ENCODE measurements at places on chromosomes 16 and 17.

- DNase-seq = no peak
Measured at GRCh38 chr17:38403491-38403890, 24.8 kb upstream of the ARHGAP23 start.

DNA sequence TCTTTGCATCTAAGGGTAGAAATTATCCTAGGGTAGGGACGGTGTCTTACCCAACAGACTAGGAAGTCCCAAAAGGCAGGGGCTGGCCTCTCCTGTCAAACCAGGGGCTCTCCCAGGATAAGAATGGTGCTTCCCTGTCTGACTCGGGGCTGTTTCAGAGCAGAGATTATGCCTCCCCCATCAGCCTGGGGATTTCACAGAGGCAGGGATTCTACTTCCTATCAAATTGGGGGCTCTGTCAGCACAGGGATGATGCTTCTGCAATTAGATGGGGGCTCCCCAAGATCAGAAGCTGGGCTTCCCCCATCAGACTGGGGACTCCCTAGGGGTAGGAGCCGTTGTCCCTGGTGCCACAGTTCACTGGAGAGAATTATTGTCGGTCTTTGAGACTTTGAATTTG lies 2.3 kb downstream of the NXPH3 start:
- no peak for DNase-seq

- no peak for DNase-seq
Measured at GRCh38 chr17:41678907-41679739, 9.6 kb upstream of the EIF1 start.

- no peak for DNase-seq
Measured at GRCh38 chr16:29012913-29013553, 28.2 kb downstream of the LAT start.

DNA sequence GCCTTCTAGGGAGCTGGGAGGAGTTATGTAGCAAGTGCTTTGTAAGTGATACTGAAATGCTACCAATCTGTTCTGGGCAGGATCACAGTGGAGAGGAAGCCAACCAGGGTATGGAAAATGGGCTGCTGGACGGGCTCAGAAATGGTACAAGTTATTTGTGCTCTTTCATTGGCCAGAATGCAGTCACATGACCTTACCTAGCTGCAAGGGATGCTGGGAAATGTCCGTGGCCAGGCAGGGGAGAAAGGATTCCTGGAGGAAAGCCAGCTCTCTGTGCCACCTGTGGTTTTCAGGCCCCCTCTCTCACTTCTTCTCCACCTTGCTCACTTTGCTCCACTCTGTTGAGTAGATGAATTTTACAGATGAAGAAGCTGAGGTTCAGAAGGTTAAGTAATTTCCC lies 4.8 kb downstream of the EEF2K start:
- no peak for DNase-seq

DNA sequence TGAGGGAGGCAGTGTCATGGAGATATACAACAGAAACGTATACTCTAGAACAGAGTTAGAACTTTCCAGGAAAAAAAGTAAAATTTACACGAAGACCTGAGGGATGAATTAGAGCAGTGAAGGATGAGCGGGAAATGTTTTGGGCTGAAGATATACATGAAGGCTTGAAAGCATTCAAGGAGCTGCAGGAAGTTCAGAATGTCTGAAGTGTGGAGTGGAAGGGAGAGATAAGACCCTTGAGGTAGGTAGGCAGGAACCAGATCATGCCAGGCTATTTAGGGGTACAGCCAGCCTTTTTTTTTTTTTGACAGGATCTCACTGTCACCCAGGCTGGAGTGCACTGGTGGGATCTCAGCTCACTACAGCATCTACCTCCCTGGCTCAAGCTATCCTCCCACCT lies 3.2 kb upstream of the NLK start:
- no peak for DNase-seq

DNA sequence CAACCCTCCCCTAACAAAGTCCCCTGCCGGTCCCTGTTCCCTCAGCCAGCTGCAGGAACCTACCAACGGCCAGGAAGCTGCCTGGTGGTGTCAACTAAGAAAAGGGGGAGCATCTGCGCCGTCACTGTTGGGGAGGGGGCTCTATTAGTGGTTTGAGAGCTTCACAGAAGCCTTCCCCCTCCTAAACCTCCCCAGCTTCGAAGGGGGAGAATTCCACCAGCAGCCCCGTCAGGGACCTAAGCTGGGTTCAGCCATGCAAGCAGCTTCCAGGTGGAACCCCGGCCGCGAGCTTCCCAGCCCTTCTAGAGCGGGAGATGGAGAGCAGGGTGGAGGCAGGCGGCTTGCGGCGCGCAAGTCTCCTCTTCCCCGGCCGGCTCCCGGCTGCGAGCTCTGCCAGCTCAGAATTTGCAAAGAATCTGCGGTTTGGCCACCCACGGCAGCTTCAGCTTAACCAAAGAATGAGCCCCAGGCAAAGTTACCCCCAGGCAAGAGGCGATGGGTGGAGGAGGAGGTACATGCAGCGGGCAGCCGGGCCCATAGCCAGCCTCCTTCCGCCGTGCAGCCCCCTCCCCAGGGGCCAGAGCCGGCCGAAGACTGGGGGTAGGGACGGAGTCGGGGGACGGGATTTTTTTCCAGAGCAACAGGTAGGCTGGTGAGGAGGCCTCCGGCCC lies 33.7 kb downstream of the DDX19A start:
- peak; percentile 71 for DNase-seq

GRCh38 chr17:37741341-37742115 lies 3.3 kb downstream of the HNF1B start:
- DNase-seq = no peak

GRCh38 chr17:19978209-19978802 lies 678 bp upstream of the AKAP10 start:
- DNase-seq = no peak

- DNase-seq = no peak
Measured at GRCh38 chr17:61416540-61417363, 17.1 kb downstream of the TBX2 start.

DNA sequence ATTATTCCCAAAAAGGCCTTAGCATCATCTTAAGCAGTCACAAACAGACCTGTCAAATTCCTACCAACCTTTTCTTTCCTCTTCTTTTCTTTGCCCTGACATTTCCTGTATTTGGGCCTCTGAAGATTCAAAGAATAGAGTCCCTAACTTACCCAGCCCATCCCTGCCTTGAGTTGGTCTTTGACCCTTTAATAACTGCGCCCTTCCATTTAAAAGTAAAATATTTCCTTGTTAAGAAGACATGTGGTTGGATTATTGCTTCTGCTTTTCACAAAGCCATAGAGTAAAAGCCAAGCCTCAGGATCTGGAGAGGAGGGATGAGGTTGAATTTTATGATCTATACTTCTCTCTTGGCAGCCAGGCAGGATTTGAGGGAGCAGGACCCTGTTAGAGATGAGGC lies 13.2 kb upstream of the CCL23 start:
- no peak for DNase-seq

GRCh38 chr17:74085434-74085833 lies 118.0 kb upstream of the RPL38 start:
- DNase-seq = no peak

DNA sequence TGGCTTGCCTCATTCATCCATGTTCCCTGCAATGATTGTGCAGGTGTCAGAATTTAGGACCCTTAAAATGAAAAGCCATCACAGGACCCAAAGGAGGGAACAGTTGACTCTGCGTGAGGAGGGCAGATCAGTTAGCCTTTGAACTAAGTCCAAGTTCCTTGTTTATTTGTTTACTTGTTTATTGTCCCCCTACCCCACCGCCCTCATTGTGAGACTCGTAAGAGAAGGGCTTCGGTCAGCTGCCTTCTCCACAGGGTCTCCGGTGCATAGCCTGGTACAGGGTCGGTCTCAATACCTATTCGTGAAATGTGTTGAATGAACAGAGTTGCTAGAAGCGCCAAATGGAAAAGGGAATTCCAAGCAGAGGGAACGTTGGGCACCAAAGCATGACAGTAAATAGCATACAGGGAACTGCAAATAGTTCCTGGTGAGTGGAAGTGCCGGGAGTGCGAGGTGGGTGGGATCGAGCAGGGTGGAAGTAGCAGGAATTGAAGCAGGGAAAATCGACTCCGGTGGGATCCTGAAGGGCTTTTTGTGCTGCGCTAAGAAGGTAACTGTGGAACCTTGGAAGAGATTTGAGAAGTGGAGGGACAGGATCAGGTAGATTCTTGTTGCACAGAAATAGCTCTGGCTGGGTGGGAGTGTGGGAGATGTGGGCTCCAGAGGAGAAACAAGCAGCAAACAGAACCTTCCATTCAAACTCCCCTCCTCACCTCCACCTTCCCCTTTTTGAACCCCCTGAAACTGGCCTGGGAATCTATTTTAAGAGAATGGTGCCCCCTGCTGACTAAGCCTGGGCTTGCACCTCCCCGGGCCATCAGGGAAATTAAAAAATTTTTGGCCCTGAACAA lies 12.7 kb downstream of the SLC35B1 start:
- DNase-seq = no peak

- DNase-seq = peak; percentile 56
Measured at GRCh38 chr17:77475016-77475976, 334.5 kb downstream of the SEC14L1 start.

GRCh38 chr16:31427441-31428278 lies 500 bp downstream of the COX6A2 start:
- no peak for DNase-seq

DNA sequence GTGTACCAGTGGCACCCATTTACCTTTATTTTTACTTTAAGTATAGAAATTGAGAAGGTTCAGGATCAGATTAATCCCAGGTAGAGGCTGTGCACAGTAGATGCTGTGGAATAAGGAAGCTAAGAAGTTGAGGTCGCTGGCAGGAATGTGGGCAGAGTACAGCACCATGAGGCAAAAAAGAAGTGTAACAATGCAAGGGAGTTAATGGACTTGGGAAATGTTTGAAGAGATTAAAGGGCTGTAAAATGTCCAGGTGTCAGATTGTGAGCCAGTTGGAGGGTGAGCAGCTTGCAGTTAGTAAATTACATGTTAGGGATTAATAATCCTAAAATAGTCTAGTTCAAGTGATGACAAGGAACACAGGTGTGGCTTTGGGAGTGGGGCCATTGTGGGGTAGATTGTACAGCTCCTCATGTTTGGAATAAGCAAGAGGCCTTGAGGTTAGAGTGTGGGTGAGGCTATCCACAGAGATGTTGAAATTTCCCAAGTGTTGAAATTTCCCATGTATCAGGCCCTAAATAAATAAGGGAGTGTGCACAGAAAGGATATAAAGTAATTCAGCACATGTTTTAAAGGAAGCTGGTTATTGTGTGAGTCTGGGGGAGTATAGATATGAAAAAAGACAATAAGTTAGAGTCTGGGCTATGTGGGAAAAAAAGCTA lies 21.5 kb downstream of the TAT start:
- DNase-seq = no peak

- DNase-seq = no peak
Measured at GRCh38 chr16:26644912-26645543, 421.7 kb upstream of the C16orf82 start.

GRCh38 chr17:77370586-77370985 lies 229.8 kb downstream of the SEC14L1 start:
- DNase-seq = no peak

DNA sequence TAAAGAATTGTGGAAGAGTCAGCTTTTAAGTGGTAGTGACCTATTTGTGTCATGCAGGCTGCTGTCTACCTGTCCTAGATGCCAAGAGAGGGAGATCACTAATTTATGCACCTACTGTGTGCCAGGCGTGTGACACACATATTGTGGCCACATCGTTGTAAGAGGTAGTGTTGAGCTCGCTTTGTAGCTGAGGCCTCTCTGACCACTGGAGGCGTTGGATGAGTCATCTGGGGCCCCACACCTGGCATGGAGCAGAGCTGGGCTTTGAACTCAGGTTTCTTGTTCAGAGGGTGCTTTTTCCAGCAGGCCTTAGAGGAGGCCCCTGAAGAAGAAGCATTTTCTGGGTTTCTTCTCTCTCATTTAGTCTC lies 52.3 kb upstream of the LGALS9 start:
- no peak for DNase-seq

DNA sequence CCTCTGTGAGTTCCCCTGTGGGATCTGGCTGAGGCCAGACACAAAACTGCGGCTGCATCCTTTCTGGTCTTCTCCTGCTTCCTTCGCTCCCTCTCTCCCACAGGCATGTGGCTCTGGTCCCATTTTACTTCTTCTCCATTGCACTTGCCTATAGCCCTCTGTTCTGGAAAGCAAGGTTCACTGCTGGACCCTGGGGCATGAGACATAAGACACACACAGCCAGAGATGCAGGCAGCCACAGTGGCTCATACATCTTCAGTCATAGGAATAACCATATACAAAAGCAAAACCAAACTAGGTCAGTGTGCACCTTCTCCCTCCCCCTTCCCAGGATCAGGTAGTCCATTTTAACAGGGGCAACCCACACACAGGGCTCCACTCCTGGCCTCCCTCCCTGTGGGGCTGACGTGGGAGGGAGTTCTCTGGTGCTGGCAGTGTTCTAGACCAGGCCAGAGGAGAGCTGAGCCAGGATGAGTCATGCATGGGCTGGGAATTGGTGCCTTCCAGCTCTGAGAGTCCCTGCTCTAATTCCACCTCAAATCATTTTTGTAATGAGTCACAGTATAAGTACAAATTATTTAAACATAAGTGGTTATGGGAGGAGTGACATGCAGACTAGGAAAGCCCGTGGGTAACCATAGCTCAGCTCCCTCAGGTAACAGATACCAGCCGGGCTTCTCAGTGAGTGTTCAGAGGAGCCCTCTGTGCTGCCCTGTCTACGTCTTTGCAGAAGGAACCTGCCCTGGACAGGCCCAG lies 58.0 kb downstream of the ASIC2 start:
- DNase-seq = peak; percentile 25

- no peak for DNase-seq
Measured at GRCh38 chr17:9643611-9644010, 1.7 kb upstream of the USP43 start.

- no peak for DNase-seq
Measured at GRCh38 chr17:80995131-80995530, 3.5 kb downstream of the CHMP6 start.

- no peak for DNase-seq
Measured at GRCh38 chr17:76682296-76682695, 28.5 kb downstream of the MXRA7 start.

DNA sequence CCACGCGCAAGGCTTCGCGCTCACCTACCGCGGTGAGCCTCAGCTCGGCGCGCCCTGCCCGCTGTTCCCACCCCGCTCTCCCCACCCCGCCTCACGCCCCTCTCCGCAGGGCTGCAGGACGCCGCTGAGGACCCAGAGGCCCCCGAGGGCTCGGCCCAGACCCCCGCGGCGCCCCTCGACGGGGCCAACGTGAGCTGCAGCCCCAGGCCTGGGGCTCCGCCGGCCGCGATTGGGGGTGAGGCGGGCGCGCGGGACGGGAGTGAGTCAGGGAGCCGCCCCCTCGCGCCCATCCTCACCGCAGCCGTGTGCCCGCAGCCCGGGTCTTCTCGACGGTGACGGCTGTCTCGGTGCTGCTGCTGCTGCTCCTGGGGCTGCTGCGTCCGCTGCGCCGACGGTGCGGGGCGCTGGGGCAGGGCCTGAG lies 1.9 kb upstream of the PAQR4 start:
- no peak for DNase-seq

- peak; percentile 24 for DNase-seq
Measured at GRCh38 chr16:4693956-4694641, 737 bp downstream of the NUDT16L1 start.

GRCh38 chr16:85564277-85565051 lies 48.7 kb upstream of the GSE1 start:
- no peak for DNase-seq

Measured in AG09309 (cell line).